ENCODE measurements at places on chromosomes 3 and 15.

DNA sequence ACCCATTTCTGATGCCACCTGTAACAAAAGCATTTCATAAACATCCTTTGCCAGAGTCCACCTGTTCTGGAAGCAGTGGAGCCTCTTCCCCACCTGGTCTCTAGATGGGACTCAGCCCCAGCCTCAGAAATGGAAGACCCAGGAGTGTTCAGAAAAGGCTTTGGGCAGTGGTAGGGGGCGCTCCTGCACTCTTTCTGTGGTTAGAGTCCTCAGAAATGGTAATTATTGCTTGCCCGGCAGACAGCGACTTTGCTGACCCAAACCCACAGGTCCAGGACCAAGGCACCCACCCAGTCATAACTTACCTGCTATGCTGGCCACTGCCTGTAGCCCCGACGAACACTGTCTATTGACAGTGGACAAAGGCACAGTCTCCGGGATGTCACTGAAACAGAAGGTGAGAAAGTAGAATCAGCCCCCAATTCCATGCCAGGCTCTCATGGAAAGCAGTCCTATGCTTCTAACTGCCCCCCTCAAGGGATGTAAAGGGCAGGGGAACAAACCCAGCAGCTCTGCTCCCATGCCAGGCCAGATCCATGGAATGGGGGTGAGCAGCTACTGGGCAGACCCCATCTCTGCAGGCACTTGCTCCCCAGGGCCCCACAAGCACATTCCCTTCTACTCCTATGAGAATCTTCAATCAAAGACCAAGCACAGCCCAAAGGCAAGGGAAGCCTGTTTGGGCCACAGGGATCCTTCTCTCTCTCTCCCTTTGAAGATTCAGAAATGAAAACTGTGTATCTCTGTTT lies 5.1 kb downstream of the ACAA1 start:
- DNase-seq, result no peak

GRCh38 chr3:104886220-104886995 lies 480.3 kb upstream of the ALCAM start:
- no peak for DNase-seq

- no peak for DNase-seq
These were observed 202.3 kb upstream of the PROK2 start for GRCh38 chr3:71987089-71987735.

DNA sequence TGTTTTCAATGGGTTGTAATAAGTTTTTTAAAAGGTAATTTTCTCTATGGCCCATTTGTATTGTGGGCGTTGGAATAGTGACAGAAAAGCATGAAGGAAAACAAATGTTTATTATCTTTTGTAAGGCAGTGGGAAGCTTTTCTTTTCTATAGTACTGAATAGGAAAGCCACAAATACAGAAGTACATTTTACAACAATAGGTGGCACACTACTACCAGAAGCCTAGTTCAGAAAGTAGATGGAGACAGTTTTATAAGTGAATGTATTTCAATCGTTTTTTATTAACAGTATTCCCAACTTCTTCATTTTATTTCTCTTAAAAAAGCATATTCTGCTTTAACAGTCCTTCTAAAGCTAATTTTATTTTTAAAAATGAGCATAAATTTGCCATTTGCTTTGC lies 296.7 kb downstream of the PTPRG start:
- DNase-seq, result no peak

- DNase-seq, result no peak
These were observed 74.0 kb downstream of the MCF2L2 start for GRCh38 chr3:183354325-183354831.

GRCh38 chr3:143831994-143832393 lies 16.3 kb downstream of the SLC9A9 start:
- DNase-seq, result no peak

- no peak for DNase-seq
These were observed 1.4 kb upstream of the MAGEL2 start for GRCh38 chr15:23648920-23649515.

GRCh38 chr3:193229851-193230420 lies 11.1 kb upstream of the PLAAT1 start:
- DNase-seq, result no peak

- no peak for DNase-seq
These were observed 82.4 kb downstream of the RTP4 start for GRCh38 chr3:187450431-187451190.

- no peak for DNase-seq
These were observed 77.4 kb downstream of the STAC start for GRCh38 chr3:36457667-36458066.

DNA sequence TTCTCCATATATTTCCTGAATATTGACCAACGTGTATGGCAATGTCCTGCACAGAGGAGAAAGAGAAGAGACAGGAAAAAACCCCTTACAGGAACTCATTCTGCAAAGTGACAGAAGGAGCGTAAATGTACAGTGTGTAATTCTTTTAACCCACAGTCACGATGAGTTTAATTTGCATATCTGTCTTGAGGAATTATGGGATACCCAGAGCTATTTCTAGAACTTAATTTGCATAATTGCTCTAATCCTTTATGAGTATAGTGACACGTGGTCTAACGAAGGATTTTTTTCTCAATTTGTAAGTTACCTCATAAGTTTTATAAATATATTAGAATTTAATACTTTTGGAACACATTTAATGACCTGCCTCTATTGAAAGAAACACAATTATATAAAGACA lies 9.8 kb downstream of the GPR27 start:
- no peak for DNase-seq

GRCh38 chr15:99717161-99718009 lies 15.9 kb downstream of the LYSMD4 start:
- no peak for DNase-seq

GRCh38 chr3:49602049-49602554 lies 47.8 kb downstream of the BSN start:
- DNase-seq, result no peak

- no peak for DNase-seq
These were observed 5.6 kb upstream of the MFGE8 start for GRCh38 chr15:88918738-88919137.

DNA sequence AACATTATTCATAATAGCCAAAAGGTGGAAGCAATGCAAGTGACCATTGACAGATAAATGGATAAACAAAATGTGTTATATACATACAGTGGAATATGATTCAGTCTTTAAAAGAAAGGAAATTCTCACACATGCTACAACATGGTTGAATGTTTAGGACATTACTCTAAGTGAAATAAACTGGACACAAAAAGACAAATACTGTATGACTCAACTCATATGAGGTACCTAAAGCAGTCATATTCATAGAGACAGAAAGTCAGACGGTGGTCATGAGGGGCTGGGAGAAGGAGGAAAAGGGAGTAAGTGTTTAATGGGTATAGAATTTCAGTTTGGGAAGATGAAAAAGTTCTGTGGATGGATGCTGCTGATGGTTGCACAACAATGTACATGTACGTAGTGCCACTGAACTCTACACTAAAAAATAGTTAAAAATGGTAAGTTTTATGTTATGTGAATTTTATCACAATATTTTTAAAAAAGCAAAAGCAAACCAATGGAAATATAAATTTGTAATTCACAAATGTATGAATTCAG lies 5.3 kb downstream of the TXNRD3 start:
- no peak for DNase-seq

- no peak for DNase-seq
These were observed 413.9 kb downstream of the RBMS3 start for GRCh38 chr3:29694783-29695182.

- DNase-seq, result no peak
These were observed 183.8 kb upstream of the NR2F2 start for GRCh38 chr15:96146726-96147125.

DNA sequence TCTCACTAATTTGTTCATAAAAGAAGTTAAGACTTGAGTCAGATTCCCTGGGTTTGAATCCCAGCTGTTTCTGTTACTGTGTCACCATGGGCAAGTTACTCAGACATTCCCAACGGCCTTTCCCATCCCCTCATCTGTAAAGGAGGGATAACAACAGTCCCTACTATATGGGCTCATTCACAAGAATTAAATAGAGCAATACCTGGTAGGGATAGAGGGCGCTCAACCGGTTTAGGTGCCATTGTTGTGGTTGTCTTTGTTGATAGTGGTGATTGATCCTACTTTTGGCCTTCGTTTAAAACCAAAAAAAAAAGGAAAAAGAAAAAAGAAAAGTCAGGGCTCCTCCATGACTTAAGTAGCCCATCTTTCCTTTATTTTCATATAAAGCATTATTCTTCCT lies 563.1 kb downstream of the GRM7 start:
- no peak for DNase-seq

- no peak for DNase-seq
These were observed 67.4 kb downstream of the CBLB start for GRCh38 chr3:105801397-105801796.

All from activated CD4-positive, alpha-beta T cell treated with anti-CD3 and anti-CD28 coated beads for 1 hour (primary cell).